ENCODE measurements at places on chromosomes 11 and 22. TPM values are rescaled to one million over a fixed set of nuclear protein-coding genes. Genes with fewer than 3 reads are reported as not detected.

Gene KLHDC7B
- not detected for total RNA-seq

- no peaks in the 10 kb centered on the region for H3K27me3 ChIP-seq
- no peak overlapping the region for H3K27ac ChIP-seq
- no peaks in the 10 kb centered on the region for H3K36me3 ChIP-seq
- H3K4me3 ChIP-seq: no peak overlapping the region
Measured at GRCh38 chr22:27153386-27153785, 496.0 kb downstream of the MIAT start.

DNA sequence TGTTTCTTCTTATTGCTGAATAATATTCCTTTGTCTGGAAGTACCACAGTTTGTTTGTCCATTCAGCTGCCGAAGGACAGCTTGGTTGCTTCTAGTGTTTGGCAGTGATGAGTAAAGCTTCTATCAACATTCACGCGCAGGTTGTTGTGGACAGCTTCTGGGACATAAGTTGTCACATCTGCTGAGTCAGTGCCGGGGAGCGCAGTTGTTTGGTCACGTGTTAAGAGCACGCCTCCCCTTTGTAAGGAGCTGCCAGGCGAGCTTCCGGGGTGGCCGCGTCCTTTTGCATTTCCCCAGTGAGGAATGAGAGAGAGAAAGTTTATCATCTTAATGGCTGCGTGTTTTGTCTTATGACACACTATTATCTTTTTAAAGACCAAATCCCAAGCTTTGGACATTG is 30.3 kb downstream of the SAMM50 start:
- H3K36me3 ChIP-seq: no peaks in the 10 kb centered on the region
- H3K4me3 ChIP-seq: no peak overlapping the region
- H3K27me3 ChIP-seq: no peaks in the 10 kb centered on the region
- DNase-seq: no peak

- no peaks in the 10 kb centered on the region for H3K4me1 ChIP-seq
- DNase-seq: peak; percentile 74
- H3K36me3 ChIP-seq: no peaks in the 10 kb centered on the region
- no peaks in the 10 kb centered on the region for H3K27me3 ChIP-seq
- H3K4me3 ChIP-seq: no peak overlapping the region
- no peak overlapping the region for H3K27ac ChIP-seq
Measured at GRCh38 chr11:84564180-84564866, 1062.8 kb downstream of the DLG2 start.

- H3K27me3 ChIP-seq: no peaks in the 10 kb centered on the region
- H3K27ac ChIP-seq: no peak overlapping the region
- no peaks in the 10 kb centered on the region for H3K4me1 ChIP-seq
- H3K4me3 ChIP-seq: no peak overlapping the region
- DNase-seq: no peak
Measured at GRCh38 chr11:76175783-76176182, 30.5 kb downstream of the WNT11 start.

DNA sequence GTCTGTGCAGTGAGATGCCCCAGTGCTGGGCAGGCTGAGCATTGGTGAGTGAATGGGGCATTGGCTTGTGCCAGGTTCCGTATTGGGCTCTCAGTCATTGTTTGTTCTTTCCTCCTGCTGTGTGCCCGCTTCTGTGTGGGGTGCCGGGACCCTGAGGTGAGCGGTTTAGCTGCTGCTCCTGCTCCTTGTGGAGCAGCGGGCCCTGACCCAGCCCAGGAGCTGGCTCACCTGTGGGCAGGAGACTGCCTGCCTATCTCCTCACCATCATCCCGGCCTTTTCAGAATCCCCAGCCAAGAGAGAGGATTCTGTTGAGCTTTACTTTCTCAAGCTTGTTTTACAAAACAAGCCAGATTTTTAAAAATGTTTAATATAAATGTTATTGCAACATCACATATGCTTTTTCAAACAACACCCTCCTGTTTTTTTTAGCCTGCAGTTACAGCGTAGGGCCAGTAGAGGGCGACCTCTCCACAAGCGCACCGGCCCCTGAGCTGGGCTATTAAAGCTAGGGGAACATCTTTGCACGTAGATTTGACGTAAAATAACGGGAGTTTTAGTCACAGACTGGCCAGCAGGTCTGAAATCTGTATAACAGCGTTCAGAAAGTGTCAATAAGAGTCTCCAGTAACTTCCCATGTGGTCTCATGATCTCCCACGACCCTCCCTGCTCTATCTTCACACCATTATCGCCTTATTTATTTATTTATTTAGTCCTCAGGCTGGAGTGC is 25.1 kb upstream of the RELT start:
- H3K36me3 ChIP-seq: no peaks in the 10 kb centered on the region
- no peak overlapping the region for H3K4me3 ChIP-seq
- no peaks in the 10 kb centered on the region for H3K4me1 ChIP-seq
- H3K27ac ChIP-seq: no peak overlapping the region

DNA sequence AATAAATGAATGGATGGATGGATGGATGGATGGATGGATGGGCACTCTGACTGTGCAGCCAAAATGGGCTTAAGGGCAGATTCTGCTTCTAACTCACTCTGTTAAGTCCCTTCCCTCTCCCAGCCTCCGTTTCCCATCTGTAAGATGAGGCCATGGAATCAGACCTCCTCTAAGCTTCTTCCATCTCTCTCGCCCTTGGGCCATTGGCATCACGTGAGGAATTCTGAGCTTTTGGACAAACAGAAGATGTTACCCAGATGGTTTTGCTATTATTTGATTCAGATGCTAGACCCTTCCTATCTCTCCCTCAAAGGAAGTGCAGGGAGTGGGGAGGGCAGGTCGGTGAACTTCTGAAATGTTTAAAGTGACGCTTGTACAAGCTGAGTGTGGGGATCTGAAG is 4.0 kb upstream of the CYTH4 start:
- H3K36me3 ChIP-seq: no peaks in the 10 kb centered on the region
- DNase-seq: no peak
- no peaks in the 10 kb centered on the region for H3K27me3 ChIP-seq
- H3K27ac ChIP-seq: no peak overlapping the region
- no peak overlapping the region for H3K4me3 ChIP-seq

DNA sequence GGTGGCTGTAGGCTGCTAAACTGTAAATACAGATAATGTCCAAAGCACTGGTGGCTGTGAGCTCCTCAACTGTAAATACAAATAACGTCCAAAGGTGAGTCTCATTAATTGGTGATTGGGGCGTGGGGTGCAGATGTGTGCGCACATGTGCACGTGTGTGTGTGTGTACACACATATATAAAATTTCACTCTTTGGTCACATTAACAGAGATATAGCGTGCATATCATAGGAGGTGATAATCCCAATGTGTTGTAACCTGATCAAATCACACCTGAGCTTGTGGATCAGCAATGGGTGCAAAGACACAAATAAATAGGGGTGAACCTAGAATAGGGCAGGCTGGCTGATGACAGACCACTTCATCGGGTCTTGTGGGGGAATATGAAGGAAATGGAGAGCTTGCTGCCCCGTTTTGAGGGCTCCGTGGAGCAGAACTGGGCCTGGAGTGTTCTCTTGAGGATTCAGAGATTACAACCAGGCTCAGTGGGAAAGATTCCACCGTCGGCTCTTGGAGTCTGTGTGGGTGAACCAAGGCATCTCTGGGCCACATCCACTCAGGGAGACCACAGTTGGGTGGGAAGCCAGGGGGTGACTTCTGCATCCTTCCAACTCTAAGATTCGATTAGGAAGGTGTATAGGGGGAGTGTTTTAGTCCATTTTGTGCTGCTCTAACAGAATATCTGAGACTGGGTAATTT is 24.9 kb upstream of the OSBPL5 start:
- no peak overlapping the region for H3K4me3 ChIP-seq
- no peak for DNase-seq
- no peaks in the 10 kb centered on the region for H3K4me1 ChIP-seq
- H3K27me3 ChIP-seq: no peaks in the 10 kb centered on the region
- H3K36me3 ChIP-seq: no peaks in the 10 kb centered on the region

DNA sequence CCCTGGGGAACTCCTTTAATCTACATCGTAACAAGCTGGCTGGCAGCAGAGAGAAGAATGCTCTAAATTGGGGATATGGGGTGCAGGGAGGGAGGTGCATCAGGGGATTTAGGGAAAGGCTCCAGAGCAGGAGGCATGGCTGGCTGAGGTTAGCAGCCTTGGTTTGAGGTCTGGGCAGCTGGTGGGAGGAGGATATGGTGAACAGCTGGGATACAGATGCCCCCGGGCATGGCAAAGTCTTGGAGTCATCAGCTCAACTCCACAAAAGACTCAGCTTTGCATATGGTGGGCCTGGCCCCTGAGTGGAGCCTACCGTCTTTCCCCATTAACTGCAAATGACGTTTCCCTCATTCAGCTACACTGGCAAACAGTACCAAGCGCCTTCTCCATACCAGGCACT is 5.4 kb downstream of the FAM83F start:
- DNase-seq: no peak
- H3K4me3 ChIP-seq: peak overlapping the region; percentile 14
- H3K36me3 ChIP-seq: no peaks in the 10 kb centered on the region
- peak overlapping the region; percentile 36 for H3K27ac ChIP-seq
- H3K27me3 ChIP-seq: no peaks in the 10 kb centered on the region
- no peaks in the 10 kb centered on the region for H3K4me1 ChIP-seq

DNA sequence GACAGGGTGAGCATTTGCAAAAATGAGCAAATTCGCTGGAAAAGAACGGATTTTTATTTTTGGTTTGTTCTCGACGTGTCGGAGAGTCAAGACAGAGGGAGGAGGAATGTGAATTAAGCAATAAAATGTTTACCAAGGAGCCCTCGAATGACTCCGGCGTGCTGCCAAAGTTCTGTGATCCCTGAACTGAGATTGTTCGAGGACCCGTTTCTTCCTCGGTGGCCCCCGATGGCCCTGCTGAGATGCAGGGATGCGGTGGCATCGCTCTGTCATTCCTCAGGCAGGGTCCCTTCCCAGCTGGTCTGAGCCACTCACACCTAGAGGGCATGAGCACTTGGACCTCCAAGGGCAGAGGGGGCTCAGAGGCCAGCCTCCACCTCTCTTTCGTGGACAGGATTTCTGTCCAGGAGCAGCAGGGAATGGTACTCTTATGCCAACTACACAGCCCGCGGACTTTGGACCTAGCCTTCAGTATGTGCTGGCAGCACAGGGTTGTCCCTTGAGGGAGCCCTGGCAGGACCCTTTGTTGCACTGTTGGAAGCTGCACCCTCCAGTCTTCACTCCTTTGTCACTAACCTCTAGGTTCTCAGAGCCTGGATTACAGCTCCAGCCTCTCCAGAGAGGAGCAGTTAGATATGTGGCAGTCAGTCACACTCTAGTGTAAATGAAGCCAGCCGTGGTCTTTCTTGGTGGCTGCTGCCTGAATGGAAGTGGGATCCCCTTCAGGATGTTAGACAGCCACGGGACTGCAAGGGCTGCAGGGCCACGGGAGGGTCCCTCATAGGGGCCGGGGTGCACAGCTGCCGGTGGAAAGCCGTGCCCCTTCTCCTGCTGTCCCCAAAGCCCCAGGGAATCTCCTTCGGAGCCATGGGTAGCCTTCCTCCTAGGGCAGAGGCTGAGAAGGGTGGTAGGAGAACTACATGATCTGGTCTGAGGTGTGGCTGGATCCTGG is 109.4 kb upstream of the ANO1 start:
- no peak overlapping the region for H3K27ac ChIP-seq
- no peak overlapping the region for H3K4me3 ChIP-seq
- no peaks in the 10 kb centered on the region for H3K27me3 ChIP-seq
- no peaks in the 10 kb centered on the region for H3K36me3 ChIP-seq
- no peaks in the 10 kb centered on the region for H3K4me1 ChIP-seq
